NCI-H748 treated with DMSO at 0.1 percent for 48 hours (cell line): ENCODE measurements at places on chromosomes 12 and 14.
A peak's percentile ranks its signal among the peaks of the same experiment; 100 is the strongest.

DNA sequence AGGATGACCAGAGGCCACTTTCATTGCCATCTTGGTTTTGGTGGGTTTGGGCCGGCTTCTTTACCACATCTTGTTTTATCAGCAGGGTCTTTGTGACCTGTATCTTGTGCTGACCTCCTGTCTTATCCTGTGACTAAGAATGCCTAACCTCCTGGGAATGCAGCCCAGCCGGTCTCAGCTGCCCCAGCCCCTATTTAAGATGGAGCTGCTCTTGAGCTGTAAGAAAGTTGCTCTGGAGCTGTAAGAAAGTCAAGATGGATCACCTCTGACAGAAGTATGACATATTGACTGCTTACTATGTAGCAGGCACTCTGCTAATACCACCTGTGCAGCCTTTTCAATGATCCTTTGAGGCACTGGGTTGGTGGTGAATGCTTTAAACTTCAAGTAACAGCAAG, 52.1 kb downstream of the RIN3 start:
- no peak for DNase-seq

GRCh38 chr14:28412077-28412476, 354.5 kb upstream of the FOXG1 start:
- DNase-seq: no peak

DNA sequence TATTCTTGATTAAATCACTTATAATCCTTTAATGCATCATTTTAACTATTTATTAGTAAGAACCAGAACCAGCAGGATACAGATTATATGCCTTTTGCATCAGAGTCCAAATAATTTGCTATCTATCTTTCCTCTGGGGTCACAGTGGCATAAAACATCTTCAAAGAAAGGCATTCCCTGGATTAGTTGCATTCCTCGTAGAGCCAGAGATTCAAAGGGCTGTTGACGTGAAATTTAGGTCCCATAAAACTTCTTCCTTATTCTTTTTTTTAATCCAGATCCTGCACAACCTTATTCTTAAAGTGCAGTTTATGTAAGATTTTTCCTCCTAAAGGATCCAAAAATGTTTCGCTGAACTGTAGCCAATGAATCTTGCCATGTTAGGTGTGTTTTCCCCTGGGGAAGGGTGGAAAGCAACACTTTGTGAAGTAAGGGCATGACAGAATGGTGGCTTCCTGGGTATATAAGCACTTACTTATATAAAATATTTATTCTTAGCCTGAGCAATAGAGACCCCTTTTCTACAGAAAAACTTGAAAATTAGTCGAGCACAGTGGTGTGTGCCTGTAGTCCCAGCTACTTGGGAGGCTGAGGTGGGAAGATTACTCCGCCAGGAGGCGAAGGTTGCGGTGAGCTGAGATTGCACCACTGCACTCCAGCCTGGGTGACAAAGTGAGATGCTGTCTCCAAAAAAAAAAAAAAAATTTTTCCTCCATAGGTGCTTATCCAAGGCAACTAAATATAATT, 208.7 kb downstream of the PCNX1 start:
- no peak for DNase-seq

DNA sequence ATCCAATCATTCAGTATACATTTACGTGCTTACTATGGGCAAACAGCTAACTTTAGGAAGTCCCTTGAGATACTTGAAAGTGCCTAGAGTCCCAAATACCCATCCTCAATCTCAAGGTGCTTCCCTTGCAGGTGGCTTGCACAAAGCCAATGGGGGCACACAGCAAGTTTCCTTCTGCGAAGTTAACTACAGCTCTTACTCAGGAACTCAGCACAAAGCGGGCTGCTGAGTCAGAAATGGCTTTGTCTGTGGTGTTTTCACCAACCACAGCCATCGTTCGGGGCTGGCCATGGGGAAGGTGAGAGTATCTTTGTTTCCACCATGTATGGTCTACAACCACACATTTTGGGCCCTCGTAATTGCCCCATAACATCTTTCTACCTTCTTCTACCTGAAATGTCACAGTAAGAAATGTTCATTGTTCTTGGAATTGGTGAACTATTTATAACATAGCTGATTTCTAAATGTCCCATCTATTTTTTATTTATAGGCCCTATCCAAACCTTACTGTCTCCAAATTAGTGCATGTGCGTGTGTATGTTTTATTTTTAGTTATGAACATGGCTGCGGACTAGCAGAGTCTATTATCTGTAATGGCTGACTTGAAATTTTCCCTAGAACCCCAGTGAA, 13.9 kb downstream of the MFAP5 start:
- no peak for DNase-seq

GRCh38 chr12:113837084-113837483, 129.0 kb downstream of the RBM19 start:
- no peak for DNase-seq

- no peak for DNase-seq
Measured at GRCh38 chr12:30624009-30624408, 71.7 kb downstream of the IPO8 start.

DNA sequence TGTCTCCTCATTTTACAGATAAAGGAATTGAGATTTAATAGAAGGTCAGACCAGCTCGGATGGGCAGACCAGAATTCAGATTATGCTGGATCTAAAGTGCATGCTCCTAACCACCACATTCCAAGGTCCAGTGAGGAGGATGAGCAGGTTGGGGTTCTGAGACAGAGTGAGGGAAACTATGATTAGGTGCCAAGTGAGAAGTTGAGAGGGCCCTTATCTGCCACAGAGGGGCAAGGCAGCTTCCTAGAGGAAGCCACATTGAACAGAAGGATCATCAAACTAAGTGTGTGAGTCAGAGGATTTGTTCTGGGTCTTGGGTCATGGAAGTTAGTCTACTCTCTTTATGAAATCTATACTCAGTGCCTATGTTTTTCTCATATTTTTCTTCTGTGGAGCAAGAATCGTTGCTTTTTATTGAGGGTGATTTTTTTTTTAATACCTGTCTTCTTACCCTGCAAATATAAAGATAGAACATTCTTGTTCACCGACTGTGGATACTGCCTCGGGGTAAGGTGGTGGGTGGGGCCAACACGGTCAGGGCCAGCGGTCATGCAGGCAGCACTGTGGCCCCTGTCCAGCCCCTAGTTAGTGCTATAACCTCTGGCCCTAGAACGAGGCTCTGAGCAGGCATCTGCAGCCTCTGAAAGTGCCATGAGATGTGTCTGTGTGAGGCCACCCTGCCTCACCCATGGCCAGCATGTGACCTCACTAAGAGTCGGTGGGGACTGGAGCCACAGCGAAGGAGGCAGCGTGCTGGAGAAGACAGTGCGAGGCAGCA, 55.6 kb upstream of the PTHLH start:
- no peak for DNase-seq

DNA sequence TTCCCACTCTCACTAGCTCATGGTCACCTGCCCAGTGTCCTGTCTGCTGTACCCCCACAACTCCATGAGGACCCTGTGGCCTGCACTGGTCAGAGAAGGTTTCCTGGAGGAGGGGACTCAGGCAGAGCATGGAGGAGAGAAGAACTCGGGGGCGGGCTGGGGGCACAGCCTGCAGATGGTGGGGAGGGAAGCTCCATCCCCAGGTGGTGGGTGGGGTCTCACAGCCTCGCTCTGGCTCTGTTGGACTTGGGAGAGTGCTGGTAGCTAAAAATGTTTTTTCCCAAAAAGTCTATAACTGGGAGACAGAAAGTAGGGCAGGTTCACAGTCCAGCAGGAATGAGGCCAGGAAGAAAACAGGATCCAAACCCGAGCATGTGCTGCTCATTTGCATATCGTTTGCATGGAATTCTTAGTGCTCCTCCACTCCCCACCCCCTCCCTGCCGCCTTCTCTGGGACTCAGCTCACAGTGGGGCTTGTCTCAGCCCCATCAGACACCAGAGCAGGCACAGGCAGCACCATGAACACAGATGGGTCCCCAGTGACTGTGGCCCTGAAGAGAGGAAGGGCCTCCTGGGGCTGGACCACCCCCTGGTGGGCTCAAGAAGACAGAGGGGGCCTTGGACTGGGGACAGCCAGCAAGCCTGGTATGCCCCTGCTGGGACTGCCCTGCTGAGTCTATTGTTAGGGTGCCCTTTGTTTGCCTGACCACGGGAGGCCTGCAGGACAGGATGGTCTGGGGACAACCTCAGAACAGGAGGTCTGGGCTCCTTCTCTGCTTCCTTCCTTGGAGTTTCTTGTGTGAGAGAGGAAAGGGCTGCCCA, 67.0 kb upstream of the SFSWAP start:
- DNase-seq: no peak

- DNase-seq: no peak
Measured at GRCh38 chr12:122385171-122386016, 37.1 kb downstream of the CLIP1 start.

GRCh38 chr14:74516451-74517160, 23.0 kb downstream of the ISCA2 start:
- no peak for DNase-seq

DNA sequence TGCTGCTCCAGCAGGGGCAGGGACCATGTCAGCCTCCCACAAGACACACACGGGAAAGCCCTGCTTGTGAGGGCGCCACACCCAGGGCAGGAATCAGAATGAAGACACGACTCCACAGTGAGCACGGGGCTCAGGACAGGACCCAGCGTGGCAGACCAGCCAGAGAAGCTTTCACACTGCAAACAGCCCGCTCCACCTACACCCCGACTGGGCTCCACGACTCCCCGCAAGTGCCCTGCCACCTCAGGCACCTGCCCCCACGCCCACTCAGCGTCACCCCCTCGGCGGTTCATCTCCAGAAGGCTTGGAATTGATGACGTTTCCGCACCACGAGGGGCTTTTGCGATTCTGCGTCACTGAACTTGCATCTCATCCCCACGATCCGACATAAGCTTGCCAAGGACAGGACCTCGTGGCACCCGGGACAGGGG, 91.1 kb downstream of the FBXL14 start:
- no peak for DNase-seq

DNA sequence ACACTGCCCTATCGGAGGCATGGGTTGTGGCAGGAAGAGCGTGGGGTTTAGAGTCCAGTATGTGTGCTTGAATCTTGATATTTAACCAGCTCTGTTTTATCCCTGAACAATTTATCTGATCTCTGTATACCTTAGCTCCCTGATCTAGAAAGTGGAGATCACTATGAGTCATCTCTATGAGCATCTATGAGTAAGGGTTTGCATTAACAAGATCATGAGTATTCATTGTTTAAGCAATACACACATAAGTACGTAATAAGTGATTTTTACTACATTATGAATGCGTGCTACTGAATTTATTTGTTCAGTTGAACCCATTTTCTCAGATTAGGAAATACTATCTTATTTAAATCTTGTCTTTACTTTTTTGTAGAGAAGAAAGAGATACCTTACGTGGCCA, 49.4 kb downstream of the GPATCH2L start:
- no peak for DNase-seq

- DNase-seq: no peak
Measured at GRCh38 chr14:96991226-96991625, 194.0 kb downstream of the VRK1 start.

GRCh38 chr14:55614304-55614703, 34.3 kb downstream of the KTN1 start:
- DNase-seq: no peak

- no peak for DNase-seq
Measured at GRCh38 chr12:79223761-79224160, 359.2 kb downstream of the SYT1 start.

GRCh38 chr12:46269429-46270241, 792 bp upstream of the SLC38A1 start:
- peak; percentile 15 for DNase-seq

DNA sequence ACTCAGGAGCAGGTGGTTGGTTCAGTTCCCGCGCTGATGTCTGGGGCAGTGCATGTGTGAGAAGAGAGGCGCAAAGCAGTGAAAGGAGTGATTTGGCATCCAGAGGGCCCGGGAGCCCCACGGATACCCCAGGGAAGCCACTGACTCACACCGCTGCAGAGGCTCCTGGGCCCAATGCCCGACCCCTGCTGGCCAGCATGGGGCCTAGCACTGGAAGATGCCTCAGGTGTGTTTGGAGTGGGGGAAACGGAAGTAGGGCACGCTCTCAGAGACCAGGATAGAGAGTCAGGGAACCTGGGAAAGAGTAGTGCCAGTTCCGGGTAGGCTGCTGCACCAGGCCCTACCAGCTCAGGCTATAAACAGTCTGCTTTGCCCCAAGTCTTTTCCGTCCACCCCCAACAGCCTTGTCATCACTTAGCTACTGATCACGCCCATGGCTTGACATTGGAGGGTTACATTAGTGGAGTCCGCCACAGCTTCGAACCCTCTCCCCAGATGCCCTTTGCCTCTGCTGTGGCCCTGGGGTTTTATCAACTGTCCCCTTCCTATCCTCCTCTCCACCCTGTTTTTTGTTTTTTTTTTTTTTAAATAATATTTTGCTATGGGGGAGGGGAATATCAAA, 9.5 kb upstream of the CSAD start:
- peak; percentile 27 for DNase-seq

DNA sequence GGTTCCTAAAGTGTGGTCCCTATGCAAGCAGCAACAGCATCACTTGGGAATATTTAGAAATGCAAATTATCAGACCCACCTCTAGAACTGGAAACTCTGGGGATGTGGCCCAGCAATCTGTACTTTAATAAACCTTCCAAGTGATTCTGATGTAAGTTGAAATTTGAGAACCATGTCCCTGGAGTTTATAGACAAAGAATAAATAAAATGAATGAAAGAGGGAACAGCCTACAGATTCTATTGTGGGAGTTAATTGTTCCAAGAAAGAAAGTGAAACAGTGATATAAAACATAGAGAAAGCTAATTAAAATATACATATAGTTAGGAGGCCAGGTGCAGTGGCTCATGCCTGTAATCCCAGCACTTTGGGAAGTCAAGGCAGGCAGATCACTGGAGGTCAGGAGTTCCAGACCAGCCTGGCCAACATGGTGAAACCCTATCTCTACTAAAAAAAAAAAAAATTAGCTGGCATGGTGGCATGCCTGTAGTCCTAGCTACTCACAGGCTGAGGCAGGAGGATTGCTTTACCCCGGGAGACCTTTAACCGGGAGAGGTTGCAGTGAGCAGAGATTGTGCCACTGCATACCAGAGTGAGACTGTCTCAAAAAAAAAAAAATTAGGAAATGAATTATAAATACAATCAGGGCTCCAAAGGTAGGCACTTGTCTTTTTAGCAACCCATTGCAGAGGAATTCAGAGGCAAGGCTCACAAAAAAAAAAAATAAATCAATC, 507.5 kb downstream of the NAV3 start:
- DNase-seq: no peak

GRCh38 chr14:64114796-64115195, 179.4 kb downstream of the ESR2 start:
- DNase-seq: no peak
